ENCODE measurements at places on chromosomes 13 and 19.

DNA sequence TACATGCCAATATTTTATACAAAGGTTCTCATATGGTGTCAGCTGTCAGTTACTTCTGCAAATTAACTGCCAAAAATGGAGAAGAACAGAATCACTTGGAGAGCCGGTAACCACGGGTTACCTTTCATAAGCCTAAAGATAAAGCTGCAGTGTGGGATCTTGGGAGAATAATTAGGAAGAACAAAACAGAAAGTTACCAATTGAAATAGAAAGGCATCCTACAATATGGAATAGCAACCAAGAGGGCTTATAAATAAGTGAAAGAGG is 74.2 kb downstream of the TSHZ3 start:
- DNase-seq = no peak

GRCh38 chr13:66689628-66690027 is 540.5 kb downstream of the PCDH9 start:
- no peak for DNase-seq

GRCh38 chr19:46945694-46946489 is 73.7 kb upstream of the NPAS1 start:
- no peak for DNase-seq

- DNase-seq = no peak
These were observed 365.7 kb upstream of the KLHL1 start for GRCh38 chr13:70473907-70474306.

DNA sequence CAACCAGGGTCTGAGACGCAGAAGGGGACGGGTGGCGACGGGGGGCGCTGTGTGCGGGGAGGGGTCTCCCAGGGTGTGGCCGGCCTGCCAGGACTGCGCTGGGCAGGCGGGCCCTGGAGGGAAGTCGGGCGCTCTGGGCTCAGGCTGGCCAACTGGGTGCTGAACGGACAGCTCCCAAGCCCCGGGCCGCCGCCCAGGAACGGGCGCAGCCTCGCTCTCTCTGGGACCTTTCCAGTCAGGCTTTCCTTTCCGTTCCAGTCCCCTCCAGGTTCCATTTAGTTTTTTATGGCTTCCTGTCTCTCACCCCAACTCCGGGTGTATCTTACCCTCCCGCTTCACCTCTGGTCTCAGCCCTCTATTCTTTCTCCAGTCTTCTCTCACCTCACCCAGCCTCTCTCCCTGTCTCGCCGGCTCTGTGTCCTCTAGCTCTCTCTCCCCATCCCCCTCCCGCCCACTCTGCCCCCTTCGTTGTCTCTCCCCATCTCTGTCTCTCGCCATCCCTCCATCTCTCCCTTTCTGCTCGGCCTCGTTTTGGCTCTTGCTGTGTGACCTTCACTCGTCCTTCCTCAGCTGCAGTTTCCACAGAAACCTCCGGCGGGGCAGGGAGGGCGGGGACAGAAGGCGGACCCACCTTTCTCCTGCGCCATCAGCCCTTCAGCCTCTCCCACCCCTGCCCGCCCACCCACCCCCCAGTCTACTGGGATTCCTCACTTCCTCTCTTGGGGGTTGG is 3.3 kb upstream of the ATP1A3 start:
- peak; percentile 30 for DNase-seq

- DNase-seq = peak; percentile 93
These were observed at the start of gene CEBPG for GRCh38 chr19:33373453-33374235. TSS of gene CEBPG (plus strand) at chr19:33373709. CDS start at chr19:33379240, 5,531 bp downstream.

- DNase-seq = no peak
These were observed 48.4 kb downstream of the CBY2 start for GRCh38 chr13:45750566-45750965.

DNA sequence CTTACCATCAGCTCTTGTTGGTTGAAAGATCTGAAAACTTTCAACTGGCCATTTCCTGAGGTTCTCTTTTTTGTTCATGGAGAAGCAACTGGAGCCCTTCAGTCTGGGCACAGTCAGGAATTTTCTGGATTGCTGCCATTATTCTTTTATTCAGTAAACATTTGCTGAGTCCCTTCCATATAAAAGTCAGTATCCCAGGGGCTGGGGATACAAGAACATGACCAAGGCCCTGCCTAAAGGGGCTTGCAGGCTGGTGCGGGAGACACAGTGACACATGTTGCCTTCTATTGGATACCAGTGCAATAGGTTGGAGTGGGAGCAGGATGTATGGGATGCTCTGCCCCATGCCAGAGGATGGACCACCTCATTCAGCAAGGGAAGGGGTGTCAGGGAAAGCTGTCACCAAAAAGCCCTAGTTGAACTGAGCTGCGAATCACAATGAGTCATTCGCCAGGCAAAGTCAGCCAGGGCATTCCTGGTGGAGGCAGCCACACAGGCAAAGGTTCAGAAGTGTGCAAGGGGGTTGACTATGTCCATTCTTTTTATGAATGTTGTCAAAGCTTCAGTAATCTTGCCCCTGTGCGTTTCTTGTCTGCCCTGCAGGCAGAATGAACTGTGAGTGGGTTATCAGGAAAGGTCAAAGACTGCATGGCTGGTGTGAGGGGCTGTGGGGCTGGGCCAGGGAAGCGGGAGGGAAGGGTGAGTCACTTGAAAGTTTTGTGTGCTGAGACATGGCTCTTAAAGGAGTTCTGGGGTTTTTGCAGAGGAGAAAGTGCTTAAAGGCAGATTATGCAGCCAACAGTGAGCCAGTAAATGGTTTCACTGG is 395.9 kb downstream of the KCNRG start:
- DNase-seq = no peak

- DNase-seq = no peak
These were observed 1261.0 kb upstream of the SLC10A2 start for GRCh38 chr13:104327211-104327610.

DNA sequence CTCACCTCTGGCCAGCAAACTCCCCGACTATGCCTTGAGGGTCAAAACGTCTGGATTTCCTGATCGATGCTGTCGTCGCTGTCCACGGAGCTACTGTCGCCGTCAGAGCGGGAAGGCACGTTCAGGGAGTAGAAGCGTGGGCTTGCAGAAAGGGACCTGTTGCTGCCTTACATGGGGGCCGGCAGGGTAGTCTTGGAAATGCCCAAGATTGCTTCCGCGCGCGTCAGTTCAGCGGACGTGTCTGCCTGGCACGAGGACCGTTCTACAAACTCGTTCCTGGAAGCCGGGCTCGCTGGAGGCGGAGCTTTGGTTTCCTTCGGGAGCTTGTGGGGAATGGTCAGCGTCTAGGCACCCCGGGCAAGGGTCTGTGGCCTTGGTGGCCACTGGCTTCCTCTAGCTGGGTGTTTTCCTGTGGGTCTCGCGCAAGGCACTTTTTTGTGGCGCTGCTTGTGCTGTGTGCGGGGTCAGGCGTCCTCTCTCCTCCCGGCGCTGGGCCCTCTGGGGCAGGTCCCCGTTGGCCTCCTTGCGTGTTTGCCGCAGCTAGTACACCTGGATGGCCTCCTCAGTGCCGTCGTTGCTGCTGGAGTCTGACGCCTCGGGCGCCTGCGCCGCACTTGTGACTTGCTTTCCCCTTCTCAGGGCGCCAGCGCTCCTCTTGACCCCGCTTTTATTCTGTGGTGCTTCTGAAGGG is 15.4 kb downstream of the RB1 start:
- peak; percentile 5 for DNase-seq

DNA sequence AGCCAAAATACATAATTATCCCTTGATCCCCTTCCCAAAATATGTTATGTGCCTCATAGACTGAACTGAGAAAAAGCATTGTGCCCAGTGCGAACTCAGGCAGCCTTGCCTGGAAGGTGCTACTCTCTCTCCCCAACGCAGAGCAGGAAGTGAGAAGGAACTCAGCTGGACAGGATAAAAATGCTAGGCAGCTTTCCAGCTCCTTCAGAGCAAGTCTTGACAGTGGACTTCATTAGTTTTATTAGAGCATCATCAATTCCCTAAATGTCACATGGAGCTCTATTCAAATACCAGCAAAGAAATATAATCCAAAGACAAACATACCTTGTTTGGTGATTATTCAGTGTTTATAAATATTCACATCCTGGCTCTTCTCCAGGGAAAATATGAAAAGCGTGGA is 202.4 kb downstream of the RFC3 start:
- DNase-seq = no peak

DNA sequence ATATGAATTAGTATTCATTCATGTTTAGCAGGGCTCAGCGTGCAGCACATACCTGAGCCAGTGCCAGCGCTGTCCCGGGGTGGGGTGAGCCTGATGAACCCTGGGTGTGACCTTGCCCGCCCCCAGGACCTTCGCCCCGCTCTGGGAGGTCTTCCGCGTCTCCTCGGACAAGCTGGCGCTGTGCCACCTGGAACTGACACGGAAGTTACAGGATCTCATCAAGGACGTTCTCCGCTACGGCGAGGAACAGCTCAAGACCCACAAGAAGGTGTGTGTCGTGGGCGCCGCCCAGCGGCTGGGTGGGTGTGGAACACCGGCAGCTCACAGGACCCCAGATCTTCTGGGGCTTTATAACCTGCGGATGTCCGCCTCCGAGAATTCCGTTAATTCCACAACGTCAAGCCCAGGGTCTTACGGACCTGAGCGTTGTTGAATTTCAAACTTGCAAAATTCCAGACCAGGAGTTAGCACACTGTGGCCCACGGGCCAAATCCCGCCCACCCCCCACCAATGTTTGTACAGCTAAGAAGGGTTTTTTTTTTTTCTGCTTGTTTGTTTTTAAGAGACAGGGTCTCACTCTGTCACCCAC is 15.4 kb downstream of the FCHO1 start:
- DNase-seq = no peak

GRCh38 chr19:8536282-8536681 is 22.3 kb upstream of the ZNF414 start:
- DNase-seq = no peak

GRCh38 chr19:36081894-36082293 is 27.2 kb downstream of the WDR62 start:
- DNase-seq = no peak

GRCh38 chr19:4910594-4911281 is 1.4 kb downstream of the UHRF1 start:
- no peak for DNase-seq

- DNase-seq = no peak
These were observed 70.0 kb downstream of the INSR start for GRCh38 chr19:7224209-7224686.

GRCh38 chr13:99044764-99045163 is 66.9 kb upstream of the DOCK9 start:
- no peak for DNase-seq

DNA sequence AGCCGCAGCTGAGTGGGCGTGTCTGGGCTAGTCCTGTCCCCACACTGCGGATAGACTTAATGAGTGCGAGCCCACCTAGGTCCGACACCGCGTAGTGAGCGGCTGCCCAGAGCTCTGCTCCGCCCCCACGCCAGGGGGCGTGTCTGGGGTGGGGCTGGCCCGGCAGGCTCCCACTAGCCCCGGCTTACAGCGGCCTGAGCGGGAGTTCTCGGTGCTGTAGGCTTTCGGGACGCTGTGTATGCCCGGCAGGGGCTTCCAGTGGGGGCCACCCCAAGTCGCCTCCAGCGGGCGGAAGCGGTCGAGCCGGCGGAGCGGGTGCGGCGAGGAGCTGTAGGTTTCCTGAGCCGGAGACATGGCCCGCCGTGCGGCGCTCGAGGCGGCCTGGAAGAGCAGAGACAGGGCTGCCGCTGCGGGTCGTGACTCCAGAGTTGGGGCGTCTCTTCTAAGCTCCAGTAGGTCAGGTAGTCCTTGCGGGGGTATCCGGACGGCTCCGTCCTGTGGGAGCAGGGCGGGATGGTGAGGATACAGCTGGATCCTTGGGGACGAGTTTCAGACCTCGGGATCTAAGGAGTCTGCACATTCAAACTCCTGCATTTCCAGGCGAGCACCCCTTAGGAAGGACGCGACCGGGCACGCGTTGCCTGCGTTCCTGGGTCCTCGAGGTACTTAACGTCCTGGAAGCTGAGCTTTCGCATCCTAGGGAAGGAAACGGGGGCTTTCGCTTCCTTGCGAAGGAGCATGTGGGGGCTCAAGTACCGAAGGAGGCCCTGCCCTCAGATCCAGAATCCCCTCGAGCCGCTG is 1.2 kb downstream of the CGB7 start:
- peak; percentile 21 for DNase-seq

- DNase-seq = peak; percentile 60
These were observed 7.1 kb upstream of the NFIC start for GRCh38 chr19:3359015-3359918.

- no peak for DNase-seq
These were observed 47.5 kb upstream of the LSM14A start for GRCh38 chr19:34124828-34125227.

GRCh38 chr19:38283271-38283670 is 18.9 kb downstream of the SPINT2 start:
- no peak for DNase-seq

GRCh38 chr13:34822650-34823049 is 119.4 kb upstream of the NBEA start:
- DNase-seq = no peak

GRCh38 chr19:1752009-1752756 is 1.1 kb upstream of the ONECUT3 start:
- no peak for DNase-seq

DNA sequence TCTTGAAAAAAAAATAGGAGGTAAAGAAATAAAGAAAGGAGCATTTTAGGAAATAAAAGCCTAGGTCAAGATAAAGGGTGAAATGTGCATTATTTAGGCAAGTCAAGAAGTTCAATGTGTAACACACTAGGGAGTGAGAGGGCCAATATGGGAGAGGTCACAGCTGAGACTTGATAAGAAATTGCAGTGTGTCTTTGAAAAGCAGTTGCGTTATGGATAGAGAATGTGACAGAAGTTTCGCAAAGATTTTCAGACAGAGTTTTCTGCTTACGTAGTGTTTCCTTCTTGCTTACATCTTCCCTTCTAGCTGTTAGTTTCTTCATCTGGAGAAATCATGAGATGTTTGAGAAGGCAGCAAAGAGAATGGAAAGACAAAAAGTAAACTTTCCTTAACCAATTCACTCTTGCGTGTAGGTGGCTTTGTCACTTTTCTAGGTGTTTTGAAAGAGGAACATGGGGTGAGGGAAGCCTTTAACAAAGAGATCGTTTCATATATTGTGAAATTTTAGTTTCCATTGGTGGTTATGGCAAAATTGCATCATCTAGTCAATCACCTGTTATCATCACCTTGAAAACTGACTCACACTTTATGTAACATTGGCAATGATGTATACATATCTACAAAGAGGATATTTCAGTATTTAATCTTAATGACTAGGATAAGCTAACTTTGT is 975.5 kb downstream of the OLFM4 start:
- DNase-seq = no peak

- no peak for DNase-seq
These were observed 16.9 kb downstream of the SMARCA4 start for GRCh38 chr19:10977742-10978092.

DNA sequence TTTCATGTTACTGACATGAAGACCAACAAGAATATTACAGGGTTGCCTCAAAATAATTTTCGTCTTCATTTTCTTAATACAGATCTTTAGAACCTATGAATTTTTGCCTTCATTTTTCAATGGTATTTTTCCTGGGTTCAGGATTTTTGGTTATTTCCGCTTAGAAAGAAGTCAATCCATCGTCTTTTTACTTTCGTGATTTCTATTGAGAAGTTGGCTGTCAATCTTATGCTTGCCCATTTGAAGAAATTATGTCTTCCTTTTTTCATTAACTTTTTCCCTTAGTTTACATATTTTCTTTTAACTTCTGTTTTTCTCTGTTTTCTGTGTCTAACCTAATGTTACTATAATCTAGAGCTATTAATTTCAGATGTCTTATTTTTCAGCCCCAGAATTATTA is 868.9 kb upstream of the SLC10A2 start:
- DNase-seq = no peak

- no peak for DNase-seq
These were observed 7.4 kb upstream of the CDC34 start for GRCh38 chr19:524062-524674.

Data from effector CD4-positive, alpha-beta T cell (primary cell).